ENCODE measurements at places on chromosomes 12 and 14.
A peak's percentile ranks its signal among the peaks of the same experiment; 100 is the strongest.

DNA sequence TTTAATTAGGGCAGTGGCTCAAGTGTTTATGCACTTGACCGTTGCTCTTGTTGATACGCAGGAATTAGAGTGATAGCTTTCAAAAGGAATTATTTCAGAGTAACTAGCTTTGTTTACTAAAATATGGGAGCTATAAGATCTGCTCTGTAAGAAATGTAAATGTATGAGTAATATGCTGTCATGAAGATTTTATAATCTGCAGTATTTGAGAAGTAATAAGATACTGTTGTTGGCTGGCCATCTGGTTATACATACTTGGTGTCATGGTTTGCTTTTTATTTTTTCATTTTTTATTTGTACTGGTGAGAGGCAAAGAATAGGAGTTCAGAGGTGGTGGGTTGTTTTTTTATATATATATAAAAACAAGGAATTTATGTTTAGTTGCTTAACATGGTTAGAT lies 58.5 kb downstream of the PLXNC1 start:
- no peak for DNase-seq

- DNase-seq = no peak
Measured at GRCh38 chr12:104526751-104527150, 70.0 kb downstream of the CHST11 start.

DNA sequence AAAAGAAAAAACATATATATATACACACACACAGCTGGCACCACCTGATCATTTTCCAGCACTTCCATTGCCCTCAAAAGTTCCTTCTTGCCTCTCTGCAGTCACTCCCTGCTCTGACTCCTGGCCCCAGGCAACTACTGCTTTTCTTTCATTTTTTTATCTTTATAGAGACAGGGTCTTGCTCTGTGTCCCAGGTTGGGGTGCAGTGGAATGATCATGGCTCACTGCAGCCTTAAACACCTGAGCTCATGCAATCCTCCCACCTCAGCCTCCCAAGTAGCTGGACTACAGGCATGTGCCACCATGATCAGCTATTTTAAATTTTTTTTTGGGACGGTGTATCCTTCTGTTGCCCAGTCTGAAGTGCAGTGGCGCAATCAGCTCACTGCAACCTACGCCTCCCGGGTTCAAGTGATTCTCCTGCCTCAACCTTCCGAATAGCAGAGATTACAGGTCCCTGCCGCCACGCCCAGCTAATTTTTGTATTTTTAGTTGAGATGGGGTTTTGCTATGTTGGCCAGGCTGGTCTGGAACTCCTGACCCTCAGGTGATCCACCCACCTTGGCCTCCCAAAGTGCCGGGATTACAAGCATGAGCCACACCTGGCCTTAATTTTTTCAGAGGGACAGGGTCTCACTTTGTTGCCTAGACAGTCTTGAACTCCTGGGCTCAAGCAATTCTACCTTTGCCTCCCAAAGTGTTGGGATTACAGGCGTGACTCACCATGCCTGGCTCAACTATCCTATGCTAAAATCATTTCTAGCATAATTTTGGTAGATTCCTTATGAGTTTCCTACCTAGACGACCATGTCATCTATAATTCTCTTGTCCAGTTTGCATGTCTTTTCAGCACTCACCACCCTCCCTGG lies 7.8 kb downstream of the HSP90AA1 start:
- no peak for DNase-seq

DNA sequence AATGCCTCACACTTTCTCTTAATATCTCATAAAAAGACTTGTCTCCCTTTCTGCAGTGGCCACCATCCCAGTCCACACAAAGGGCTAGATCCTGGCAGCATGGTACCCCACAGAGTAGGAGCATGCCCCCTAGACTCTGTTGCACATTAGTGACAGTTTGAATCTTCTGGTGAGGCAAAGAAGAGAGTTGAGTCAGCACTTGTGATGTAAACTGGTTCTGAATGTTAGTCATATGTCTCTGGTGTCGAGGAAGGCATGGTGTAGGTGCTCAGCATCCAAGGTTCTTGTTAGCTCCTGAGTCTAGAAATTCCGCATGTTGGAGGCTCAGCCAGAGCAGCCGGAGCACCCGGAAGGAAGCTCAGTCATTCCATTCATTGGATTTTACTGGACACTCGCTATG lies 9.8 kb downstream of the TTC9 start:
- no peak for DNase-seq

DNA sequence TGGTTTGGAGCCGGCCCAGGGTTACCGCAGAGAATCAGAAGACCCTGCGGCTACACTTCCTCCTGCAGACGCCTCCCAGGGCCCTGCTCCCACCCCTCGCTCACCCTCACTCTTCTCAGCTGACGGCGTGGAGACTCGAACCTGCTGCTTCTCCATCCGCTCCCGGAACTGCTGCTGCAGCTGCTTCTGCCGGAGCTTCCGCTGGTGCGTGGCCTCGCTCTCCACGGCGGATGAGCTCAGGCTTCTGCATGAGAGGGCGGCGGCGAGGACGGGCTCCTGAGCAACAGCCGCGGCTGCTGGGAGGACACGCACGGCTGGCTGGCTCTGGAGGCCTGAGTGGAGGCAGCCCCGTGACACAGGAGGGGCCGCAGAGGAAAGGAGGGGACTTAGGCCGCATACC lies 33.3 kb downstream of the RAD52 start:
- no peak for DNase-seq

DNA sequence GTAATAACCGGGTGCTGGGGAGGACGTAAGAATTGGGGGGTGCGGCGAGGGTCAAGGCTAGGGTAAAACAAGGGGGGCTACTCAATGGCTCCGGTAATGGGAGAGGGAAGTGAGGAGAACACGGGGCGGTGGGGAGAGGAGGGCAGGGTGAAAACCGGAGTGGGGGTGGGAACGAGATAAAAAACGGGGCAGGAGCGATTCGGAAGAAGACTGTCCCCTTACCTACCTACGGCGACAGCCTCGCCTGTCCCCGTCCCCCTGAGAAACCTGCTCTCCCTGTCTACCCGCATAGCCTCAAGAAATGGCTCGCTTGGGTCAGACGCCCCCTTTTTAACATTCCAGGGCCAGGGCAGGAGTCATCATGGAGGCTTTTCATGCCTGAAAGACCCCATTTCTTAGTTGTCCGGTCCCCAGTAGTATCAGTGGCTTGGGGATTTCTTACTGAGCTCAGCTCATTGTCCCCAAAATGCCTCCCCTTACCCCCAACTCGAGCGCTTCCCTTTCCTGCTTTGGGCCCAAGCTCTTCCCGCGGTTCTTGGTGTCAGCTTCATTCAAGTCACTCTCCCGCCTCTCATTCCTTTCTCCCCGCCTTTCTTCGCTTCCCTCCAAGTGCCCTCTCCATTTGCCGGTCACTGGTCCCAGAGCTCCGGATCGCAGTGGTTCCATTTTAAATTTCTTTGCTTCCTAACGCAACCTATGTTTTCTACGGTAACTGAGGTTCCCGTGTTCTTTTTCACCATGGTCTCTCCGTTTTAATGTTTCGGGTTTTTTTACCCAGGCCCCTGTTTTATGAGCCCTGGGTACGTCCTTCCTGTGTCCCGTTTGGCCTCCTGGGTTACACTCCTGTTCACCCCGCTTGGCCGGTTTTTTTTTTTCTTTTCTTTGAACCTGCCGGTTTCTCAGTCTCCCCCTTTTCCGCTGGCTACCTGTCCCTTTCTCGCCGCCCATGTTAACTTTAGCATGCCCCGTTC lies 1.2 kb upstream of the WSB2 start:
- DNase-seq = no peak

DNA sequence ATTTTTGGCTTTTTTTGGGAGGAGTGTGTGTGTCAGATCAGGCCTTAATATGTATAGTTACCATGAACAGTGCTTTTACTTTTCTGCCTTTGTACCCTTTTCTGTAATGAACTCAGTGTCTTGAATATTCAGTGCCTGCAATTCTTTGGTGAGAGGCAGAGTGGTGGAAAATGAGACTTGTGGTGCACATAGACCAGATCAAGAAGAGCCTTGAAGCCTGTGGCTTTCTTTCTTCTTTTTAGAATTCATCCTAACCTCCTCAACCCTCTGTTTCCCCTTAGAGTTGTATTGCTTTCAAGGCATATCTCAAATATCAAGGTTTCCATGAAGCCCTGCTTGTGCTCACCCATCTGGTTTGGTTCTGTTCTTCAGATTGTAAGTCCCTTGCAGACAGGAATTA lies 2.6 kb downstream of the YLPM1 start:
- no peak for DNase-seq

GRCh38 chr12:132182711-132183365 lies 38.6 kb downstream of the NOC4L start:
- DNase-seq = no peak

DNA sequence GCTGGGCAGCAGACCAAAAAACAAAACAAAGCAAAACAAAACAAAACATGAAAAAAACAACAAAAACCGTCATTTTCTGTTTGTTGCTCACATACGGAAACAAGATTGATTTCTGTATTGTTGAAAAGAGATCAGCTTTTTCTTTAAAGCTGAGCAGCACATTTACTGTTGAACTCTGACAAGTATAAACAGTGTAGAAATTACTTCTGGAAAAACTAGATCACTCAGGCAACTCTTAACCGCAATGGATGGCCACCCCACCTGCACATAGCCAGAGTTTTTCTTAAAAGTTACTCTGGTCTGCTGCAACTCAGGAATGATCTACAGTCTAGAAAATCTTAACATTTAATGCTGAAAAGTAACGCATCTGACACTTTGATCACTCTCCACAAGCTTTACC lies 80.9 kb downstream of the PPM1H start:
- no peak for DNase-seq

- no peak for DNase-seq
Measured at GRCh38 chr12:47896633-47897032, 8.2 kb downstream of the VDR start.

DNA sequence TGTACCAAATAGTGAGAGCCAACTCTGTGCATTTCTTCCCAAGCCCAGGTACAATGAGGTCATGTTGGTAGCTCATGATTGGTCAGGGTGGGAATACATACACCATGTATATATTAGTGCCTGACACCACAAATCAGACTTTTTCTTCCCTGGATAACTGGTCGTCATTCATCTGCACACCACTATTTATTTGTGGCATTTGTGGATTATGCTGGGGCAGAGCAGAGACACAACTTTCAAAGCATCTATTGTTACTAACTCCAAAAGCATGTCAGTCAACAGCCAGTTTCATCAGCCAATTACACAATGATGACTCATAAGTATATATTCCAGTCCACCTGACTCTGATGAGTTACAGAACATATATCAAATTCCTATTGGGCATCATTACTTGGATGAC lies 181.7 kb downstream of the ADAMTS20 start:
- no peak for DNase-seq

DNA sequence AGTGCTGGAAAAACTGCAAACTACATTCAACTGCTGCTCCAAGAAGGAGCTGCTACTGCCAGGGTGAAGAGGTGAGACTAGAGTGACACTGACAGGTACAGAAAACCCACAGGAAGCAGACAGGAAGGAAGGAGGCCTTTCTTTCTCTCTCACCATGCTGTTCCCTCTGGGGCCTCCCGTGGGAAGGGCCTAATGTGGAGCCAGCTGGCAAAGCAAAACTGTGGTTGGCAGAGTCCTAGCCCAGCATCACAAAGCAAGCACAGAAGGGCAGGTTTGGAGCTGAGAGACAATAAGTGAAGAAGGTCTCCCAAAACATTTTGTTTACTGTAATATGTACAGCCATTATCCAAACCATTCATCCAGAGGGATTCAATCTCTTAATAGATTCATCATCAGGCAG lies 122.5 kb upstream of the MAX start:
- peak; percentile 84 for DNase-seq

DNA sequence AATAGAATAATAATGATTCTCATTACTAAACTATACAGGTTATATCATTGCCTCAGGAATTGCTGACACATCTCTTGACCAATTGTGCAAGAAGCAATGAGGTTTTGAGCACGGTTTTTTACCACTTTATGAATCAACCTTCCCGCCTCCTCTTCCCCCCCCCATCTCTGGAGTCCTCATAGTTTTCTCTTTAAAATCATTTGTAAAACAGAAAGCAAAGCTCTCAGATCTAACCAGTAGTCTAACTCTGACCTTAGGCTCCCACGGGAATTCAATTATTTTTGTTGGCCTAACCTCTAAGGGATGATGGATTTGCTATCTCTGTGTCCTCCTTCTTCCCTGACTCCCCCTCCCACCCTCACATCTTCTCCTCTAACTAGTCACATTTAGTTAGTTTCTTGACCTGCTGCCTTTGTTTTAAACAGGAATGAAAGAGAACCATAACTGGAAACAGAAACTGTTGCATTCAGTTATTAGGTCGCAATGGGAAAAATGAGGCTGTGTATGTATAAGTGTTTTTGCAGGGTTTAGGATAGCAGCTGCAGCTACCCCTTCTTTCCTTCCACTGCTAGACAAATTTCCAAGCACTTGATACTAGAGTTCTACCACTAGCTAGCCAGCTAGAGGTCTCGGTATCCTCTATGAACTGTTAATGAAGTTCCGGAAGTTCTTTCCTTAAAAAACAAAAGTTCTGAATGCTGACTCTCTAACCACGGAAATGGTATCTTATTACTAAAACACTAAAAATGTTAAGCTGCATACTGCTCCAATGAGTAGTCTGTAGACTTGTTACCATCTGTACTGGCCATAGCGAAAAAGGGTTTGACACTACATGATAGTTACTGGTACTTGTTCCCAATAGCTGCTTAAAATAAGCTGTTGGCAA lies 65.4 kb downstream of the TAOK3 start:
- no peak for DNase-seq

- no peak for DNase-seq
Measured at GRCh38 chr12:75805905-75806304, 225.7 kb downstream of the PHLDA1 start.

GRCh38 chr12:132384916-132385774 lies 55.8 kb upstream of the GALNT9 start:
- DNase-seq = no peak

GRCh38 chr12:121632069-121632970 lies 6.0 kb downstream of the ORAI1 start:
- no peak for DNase-seq

- DNase-seq = no peak
Measured at GRCh38 chr12:122099280-122099749, 20.8 kb downstream of the MLXIP start.

DNA sequence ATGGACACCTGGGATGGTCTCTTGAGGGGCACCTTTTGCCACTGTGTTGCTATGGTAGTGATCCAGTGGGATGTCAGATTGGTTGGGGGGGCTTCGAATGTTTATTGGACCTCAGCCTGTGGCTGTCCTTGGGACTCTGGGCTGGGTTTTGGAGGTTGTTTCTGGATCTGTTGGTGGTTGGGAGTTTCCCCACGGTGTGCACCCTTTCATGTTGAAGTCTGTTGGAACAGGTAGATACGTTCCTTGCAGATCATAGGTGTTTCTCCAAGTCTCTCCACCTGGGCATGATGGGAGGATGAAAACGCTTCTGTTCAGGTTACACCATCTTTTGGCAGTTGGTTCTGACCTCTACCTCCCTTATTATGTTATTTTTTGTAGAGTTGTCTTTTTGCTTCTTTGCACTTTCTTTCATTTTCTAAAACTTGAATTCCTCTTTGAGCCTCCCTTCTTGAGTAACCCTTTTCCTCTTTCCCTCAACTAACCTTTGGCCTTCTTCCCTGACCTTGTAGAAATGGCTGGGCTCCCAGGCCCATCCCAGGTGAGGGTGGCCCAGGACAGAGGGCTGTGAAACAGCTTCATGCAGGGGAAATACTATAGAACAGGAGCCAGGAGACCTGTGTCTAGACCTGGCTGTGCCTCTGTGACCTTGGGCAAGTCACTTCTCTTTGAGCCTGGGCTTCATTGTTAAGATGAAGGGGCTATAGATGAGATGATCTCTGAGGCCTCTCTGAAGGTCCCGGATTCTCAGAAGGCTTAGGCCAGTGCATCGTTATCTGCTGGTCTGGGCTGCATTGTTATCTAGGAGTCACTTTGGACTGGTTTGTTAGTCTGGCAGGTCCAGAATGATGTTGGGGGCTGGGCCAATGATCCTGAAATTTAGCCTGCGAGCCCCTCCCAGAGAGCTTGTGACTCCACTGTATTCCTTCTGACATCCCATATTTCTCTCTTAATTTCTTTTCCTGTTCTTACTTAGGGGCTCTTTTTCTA lies 2.0 kb downstream of the ATN1 start:
- no peak for DNase-seq
